ENCODE measurements at places on chromosomes 4 and X.

DNA sequence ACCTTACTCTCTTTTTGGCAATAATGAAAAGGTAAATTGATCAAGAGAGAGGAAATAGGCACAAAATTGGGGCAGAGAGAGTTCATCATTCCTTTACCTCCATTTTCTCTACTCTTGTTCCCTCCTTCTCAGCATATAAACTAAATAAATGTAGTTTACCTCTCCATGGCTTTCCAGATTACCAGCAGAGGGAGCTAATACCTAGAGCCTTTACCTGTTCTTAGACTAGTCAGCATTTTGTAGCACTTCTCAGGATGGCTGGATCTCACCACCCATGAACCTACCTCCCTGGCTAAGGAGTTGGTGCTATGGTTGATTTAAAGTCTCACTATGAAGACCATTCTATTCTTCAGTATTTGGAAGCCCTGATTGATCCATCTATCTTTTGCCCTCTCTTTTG lies 15.7 kb downstream of the OFD1 start:
- DNase-seq = no peak

GRCh38 chrX:31590581-31591114 lies 518.8 kb upstream of the FTHL17 start:
- no peak for DNase-seq

- no peak for DNase-seq
Measured at GRCh38 chr4:106264331-106264728, 51.7 kb downstream of the TBCK start.

DNA sequence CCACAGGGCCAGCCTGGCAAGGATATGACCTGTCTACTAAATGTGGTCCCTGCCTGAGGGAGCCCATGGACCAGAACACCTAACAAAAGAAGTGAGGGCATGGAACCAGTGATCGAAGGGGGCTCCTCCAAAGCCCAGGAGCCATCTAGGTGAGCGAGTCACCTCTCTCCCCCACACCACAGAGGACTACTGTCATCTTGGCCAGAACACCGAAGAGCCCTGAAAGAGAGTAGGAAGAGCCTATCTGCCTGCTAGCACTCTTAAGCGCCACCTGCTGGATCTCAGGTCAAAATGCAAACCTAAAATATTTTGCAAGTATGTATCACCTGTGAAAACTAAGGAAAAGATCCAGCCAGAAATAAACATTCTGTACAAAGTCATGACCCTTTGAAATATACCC lies 137.9 kb upstream of the ZXDB start:
- DNase-seq = no peak

- DNase-seq = no peak
Measured at GRCh38 chrX:79854469-79854868, 160.1 kb upstream of the TBX22 start.

DNA sequence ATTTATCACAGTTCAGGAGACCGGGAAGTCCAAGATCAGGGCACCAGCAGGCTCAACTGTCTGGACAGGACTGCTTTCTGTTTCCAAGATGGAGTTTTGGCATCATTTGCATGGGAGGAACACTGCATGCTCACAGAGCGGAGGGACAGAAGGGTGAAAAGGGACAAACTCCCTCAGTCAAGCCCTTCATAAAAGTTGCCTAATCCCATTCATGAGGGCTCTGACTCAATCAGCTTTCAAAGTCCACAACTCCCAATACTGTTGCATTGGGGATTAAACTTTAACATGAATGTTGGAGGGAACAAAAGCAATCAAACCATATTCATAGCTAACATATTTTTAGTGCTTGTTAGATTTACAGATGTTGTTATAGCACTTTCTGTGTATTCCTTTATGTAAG lies 158.9 kb upstream of the MAD2L1 start:
- no peak for DNase-seq

- no peak for DNase-seq
Measured at GRCh38 chr4:55588160-55588559, 3.9 kb downstream of the PDCL2 start.

- DNase-seq = no peak
Measured at GRCh38 chr4:85672959-85673358, 198.0 kb downstream of the ARHGAP24 start.

GRCh38 chr4:27020203-27020602 lies 159.6 kb downstream of the STIM2 start:
- no peak for DNase-seq

Data from globus pallidus (tissue), 1 donor.